Activated T-helper 1 cell treated with anti-CD3 and anti-CD28 coated beads, Interleukin-12 subunit alpha, Interleukin-12 subunit beta, Interleukin-2, Interleukin-4 antibody, amounts not matched to agents 30 ng/mL and 10 ng/mL and 1 ng/mL, durations not matched to agents 14 hours and 24 hours and 36 hours (primary cell): ENCODE measurements at places on chromosomes 11 and 22. TPM values are rescaled to one million over a fixed set of nuclear protein-coding genes. Genes with fewer than 3 reads are reported as not detected.

OR8G1 gene
- total RNA-seq: not detected in 2 replicates

ACCS gene
- total RNA-seq: 14.7 and 18.1 TPM in 2 replicates

CCDC15 gene
- 3.1 and 3.4 TPM in 2 replicates for total RNA-seq

DNA sequence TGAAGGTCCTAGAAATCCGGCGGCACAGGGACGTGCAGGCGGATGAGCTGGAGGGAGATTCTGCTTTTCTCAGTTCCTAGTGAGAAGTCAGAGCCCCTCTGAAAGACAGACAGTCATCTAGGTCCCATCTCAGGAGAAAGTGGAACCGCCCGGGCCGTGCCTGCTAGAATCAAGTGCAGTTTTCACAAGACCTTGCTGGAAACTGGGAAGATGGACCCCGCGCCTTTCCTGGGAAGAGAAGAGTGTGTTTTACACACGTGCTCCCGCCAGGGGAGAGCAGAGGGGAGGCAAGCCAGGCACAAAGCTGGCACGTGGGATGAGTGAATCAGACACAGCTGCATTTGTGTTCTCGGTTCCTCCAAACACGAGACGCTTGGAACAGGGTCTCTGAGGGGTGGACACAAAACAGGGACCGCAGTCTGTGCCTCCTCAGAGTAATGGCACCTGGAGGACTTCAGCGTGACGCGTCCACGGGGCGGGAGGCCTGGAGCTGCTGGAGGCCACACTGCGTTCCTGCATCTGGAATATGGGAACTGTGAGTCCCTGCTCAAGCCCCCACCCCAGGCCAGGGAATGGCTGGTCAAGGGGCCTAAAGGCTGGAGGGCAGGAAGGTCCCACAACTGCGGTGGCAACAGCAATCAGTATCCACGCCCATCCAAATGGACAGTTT is 218.3 kb downstream of the BRD1 start:
- peaks cover 1% of the 10 kb centered on the region for H3K27me3 ChIP-seq
- no peak overlapping the region for H3K27ac ChIP-seq
- H3K36me3 ChIP-seq: peaks cover 31% of the 10 kb centered on the region
- no peaks in the 10 kb centered on the region for H3K4me1 ChIP-seq

OR56A5 gene
- not detected in 2 replicates for total RNA-seq

ENDOD1 gene
- 33.8 and 34.3 TPM in 2 replicates for total RNA-seq

DDIAS gene
- 28.7 and 29.4 TPM in 2 replicates for total RNA-seq

DNA sequence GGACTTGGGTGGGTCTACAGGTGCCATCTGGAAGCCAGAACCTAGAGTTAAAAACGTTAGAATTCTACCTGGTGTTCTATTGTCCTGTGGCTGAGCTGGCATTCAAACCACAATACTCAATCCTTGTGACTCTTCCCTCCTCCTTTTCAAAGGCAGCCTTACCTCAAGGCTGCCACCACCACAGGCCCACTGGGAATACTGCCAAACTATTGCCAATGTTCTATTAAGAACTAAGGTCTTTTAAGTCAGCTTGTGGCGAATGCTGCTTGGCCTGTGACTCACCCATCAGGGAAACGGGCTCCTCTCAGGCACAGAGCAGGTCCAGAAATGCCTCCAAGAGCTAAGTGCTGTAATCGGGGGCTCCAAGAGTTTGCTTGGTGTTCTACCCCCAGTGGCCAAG is 1008.4 kb downstream of the JRKL start:
- no peak overlapping the region for H3K27ac ChIP-seq
- no peaks in the 10 kb centered on the region for H3K4me1 ChIP-seq
- H3K36me3 ChIP-seq: no peaks in the 10 kb centered on the region
- H3K27me3 ChIP-seq: no peaks in the 10 kb centered on the region
- no peak for DNase-seq

OSM gene
- 76.7 and 78.3 TPM in 2 replicates for total RNA-seq

GRCh38 chr22:16967453-16968217 is 40.4 kb downstream of the GAB4 start:
- no peak overlapping the region for H3K27ac ChIP-seq
- peaks cover 2% of the 10 kb centered on the region for H3K27me3 ChIP-seq
- H3K4me1 ChIP-seq: peaks cover 13% of the 10 kb centered on the region
- H3K4me3 ChIP-seq: no peak overlapping the region
- no peak for DNase-seq
- no peaks in the 10 kb centered on the region for H3K36me3 ChIP-seq

GRCh38 chr11:133227632-133228111 is 304.6 kb downstream of the OPCML start:
- H3K4me3 ChIP-seq: no peak overlapping the region
- H3K27ac ChIP-seq: no peak overlapping the region
- H3K27me3 ChIP-seq: no peaks in the 10 kb centered on the region
